Lower lobe of right lung (tissue), 2 donors: ENCODE measurements at places on chromosomes 5 and 9.
A peak's percentile ranks its signal among the peaks of the same experiment; 100 is the strongest.

- no peak for DNase-seq
Measured at GRCh38 chr5:135308245-135308644, 90.8 kb downstream of the MACROH2A1 start.

- no peak for DNase-seq
Measured at GRCh38 chr9:95463148-95464060, 53.4 kb downstream of the PTCH1 start.

DNA sequence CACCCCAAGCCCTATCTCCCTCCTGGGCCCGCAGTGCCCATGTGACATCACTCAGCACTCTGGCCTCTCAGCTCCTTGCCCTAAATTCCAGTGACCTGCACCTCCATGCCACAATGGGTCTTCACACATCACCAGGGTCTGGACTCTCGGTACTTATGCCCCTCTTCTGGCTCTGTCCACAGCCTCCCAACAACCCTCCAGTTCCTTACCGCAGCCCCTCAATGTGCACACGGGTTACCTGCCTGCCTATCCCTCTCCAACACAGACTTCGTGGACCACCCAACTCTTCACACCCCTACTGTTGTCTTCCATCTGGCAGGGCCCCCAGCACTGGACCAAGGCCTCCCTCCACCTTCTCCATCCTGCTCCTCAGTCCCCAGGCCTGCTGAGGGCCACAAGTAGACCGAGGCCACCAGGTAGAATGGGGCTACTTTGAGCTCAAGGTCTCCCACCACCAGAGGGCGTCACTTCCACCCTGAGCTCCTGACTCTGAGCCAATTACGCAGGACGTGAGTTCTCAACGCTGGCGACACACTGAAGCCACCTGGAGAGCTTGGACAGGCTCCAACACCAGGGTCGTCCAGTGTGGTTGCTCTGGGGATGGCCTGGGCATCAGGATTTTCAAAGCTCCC, 172.1 kb downstream of the GABBR2 start:
- DNase-seq: no peak

- peak; percentile 61 for DNase-seq
Measured at GRCh38 chr5:134649163-134649835, 714 bp downstream of the SEC24A start.

DNA sequence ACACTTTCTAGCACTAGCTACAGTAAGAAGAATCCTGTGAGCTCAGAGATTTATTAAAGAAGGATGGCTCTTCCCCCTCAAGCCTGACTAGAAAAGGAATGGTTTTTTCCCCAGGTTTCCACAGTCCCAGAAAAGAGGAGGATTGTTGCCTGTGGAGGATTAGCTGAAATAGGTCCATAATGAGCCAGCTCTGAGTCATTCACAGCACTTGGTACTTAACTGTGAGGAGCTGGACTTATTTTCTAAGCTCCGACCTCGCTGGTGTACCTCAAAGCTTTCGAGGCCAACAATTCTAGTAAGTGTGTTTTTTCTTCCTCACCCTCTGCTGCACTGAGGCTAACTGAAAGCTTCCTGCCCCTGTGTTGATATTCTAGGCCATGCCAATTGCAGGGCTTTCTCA, 222.5 kb upstream of the IL12B start:
- no peak for DNase-seq
